8988T (cell line): ENCODE measurements at places on chromosomes 3 and 15.
A peak's percentile ranks its signal among the peaks of the same experiment; 100 is the strongest.

GRCh38 chr3:141255846-141256261 is 24.2 kb downstream of the PXYLP1 start:
- DNase-seq: peak; percentile 38

DNA sequence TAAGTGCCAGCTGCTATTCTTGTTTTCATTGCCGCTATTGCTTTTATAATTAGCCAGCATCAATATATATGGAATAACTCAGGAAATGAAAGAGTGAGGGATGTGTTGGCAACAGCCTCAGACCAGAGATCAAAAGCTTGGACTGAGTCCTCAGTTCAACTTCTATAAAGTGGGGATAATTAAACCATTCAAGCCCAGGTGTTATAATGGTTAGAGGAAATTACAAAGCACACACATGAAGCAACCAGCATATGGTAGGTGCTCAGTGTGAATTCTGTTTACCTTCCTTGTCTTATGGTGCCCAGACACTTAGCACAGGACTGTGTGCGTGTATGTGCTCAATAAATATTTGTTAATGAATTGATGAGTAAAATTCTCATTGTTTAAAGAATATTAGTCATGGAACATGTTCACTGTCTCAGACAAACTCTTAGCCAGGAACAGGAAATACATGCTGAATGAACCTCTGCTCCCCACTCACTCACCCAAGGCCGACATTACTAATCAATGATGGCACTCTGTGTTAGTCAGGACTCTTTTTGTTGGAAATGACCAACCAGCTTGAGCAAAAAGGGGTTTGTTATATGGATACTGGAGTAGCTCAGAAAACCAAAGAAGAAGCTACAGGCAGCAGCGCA is 16.7 kb upstream of the CCDC174 start:
- DNase-seq: no peak

DNA sequence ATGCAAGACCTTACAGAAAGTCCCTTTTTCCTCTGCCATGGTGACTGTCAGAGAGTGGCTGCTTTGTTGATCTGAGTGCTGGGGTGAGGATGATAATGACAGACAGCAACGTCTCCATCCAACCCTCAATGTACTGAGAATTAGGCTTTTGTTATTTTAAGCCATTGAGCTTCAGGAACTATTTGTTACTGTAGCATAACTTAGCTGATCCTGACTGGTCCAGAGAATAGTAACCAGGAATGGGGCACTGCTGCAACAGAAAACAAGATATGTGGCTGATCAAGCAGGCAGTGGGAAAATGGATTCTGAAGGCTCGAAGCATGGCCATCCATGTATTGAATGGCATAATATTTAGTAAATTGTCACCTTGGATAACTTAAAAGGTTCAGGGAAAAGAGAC is 5.2 kb upstream of the KLF13 start:
- DNase-seq: no peak

DNA sequence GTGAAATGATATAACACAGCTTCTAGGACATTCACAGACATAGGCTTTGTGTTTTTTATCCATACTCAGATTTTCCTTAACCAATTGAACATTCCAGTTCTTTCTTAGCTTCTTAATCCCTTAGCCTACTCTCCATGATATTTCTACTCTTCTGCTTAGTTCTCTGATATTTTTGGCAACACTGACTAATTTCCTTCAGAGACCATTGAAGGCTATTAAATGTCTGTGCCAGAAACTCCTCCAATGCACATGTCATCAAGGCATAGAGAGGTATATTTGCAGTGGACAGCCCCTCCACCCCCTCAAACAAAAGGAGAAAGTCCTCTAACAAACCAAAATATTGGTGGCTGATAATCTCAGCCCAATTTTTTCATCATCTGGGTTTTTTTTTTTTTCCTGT is 105.9 kb upstream of the TSC22D2 start:
- no peak for DNase-seq

- no peak for DNase-seq
Measured at GRCh38 chr15:92667287-92667904, 11.8 kb upstream of the FAM174B start.

DNA sequence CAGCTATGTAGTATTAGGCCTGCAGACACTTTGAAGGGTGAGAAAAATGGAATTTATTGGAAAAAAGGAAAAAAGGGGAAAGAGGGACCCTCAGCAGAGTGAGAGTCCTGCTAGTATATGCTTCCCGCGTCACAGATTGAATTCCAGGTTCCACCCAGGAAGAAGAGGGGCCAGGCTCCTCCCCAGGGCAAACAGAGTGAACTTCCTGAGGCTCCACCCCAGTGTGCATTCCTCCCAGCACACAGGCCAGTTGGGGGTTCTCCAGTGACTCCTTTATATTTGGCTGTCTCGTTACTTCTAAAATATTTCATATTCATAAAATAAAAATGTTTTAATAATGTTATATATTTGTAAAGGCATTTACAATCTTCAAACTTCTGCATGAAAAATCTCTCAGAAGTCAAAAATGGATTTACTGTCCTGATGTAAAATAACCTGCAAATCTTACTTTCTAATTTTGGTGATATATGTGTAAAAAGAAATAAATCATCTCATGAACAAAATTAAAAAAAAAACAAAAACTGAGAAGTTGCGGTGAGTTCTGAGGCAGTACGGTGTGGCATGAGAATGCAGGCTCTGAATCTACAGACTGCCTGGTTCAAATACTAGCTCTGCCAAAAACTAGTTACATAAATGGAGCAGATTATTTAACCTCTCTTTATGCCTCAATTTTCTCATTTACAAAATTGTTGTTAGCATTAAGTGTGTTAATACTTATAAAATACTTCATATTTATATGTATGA is 175.8 kb upstream of the P2RY1 start:
- DNase-seq: no peak

DNA sequence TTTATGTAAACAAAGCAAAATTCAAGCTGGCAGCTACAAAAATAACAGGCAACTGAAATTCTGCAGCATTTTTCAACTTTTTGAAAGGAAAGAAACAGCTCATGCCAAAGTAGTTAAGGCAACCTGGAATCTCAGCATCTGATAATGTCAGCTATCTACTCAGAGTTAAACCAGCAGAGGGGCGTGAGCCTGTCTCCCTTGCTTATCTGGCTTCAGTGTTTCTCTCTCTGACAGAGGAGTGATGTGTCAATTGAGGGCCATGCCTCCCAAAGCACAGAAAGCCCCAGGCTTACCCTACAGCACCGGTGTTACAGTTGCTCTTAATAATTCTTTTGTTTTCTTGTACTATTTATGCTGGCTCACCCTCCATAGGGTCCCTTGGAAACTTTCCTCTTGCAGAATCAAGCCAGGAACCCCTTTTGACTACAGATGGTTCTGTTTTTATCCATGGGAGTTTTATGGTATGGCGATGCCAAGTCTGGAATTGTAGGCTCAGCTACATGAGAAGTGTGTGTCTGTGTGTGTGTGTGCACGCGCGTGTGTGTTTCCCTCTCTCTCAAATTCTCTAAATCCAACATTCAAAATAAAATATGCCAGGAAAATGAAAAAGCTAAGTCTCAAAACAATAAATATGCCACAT is 7.3 kb downstream of the TMEM212 start:
- no peak for DNase-seq

DNA sequence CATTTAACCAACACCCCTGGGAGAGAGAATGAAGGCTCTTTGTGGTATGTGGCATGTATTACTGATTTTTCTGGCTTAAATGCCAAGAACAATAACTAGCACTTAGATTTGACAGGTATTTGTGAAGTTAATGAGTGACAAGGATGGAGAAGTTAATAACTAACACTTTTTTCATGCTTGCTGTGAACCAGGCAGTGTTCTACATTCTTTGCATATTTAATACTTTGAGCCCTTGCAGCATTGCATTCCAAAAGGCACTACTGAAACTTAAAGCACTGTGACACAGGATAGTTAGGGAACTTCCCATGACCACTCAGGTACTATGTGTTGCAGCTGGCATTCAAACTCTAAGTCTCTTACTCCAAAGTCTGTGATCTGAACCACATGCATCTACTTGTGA is 650.6 kb downstream of the ZPLD1 start:
- no peak for DNase-seq

GRCh38 chr3:129878355-129878754 is 15.2 kb downstream of the TMCC1 start:
- DNase-seq: no peak

DNA sequence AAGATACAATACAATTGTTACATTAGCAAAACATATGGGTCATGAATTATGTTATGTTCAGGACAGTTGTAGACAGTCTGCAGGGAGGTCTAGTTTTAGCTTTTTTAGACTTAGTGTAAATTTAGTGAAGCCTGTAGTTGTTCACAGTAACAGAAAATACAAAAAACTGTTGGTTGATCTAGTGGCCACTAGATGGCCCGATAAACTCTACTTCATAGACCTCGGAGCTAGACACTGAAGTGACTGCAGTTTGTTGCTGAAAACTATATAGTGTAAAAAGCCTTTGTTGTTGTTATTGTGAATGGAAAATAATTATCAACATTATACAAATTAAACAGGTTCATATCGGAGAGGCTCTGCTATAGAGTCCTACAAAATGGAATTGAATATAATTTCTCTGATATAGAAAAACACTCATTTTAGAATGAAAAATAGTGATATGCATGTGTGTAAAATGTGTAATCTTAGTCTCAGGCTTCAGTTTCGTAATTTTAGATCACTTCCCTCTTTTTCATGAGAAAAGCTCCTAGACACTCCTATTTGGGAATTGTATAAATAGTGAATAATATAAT is 18.3 kb downstream of the MAGEL2 start:
- DNase-seq: no peak

- peak; percentile 76 for DNase-seq
Measured at GRCh38 chr3:50550079-50550736, 17.3 kb downstream of the C3orf18 start.

- no peak for DNase-seq
Measured at GRCh38 chr3:102826636-102827035, 391.8 kb downstream of the ZPLD1 start.

GRCh38 chr15:48176112-48176511 is 2.0 kb downstream of the MYEF2 start:
- DNase-seq: no peak

GRCh38 chr3:123880998-123881561 is 3.1 kb downstream of the MYLK start:
- DNase-seq: no peak

DNA sequence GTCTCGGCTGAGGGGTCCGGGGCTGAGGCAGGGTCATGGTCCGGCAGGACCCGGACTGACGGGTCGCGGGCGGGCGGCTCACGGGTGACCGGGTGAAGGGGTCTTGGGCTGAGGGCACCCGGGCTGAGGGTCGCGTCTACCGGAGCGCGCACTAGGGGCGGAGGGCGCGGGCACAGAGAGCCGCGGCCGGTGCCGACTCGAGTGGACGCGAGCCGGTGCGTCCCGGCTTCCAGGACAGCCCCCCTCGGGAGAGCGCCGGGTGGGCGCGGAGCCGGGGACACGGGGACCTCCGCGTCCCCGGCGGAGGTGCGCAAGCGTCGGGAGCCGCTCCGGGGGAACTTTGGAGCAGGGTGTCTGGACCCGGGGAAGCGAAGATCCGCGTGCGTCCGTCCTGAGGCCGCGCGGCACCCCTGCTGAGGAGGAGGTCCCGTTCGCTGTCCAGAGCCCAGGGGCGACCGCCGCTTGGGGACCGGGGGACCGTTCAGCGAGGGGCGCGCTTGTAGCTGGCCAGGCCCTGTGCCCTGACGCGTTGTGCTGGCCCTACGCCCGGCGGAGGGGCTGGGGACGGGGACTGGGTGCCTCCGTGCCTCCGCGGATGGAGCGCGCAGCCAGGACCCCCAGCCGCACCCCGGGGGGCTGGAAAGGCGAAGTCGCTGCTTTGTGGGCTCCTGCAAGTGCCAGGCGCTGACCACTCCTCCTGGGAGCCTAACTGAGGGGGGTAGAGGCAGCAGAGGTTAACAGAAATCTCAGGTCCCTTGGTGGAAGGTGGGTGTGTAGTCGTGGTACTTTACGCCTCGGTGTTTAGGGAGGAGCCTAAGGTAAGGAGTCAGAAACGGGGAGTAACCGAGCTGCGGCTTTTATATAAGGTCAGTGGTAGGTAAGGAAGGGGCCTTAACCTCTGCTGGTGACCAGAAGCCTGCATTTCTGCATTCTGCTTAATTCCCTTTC is at the start of gene PPARG:
Gene PPARG (plus strand): TSS at position 889 of the 948 bp plus-strand sequence. CDS start 90,642 bp downstream, outside the sequence.
- peak; percentile 38 for DNase-seq

DNA sequence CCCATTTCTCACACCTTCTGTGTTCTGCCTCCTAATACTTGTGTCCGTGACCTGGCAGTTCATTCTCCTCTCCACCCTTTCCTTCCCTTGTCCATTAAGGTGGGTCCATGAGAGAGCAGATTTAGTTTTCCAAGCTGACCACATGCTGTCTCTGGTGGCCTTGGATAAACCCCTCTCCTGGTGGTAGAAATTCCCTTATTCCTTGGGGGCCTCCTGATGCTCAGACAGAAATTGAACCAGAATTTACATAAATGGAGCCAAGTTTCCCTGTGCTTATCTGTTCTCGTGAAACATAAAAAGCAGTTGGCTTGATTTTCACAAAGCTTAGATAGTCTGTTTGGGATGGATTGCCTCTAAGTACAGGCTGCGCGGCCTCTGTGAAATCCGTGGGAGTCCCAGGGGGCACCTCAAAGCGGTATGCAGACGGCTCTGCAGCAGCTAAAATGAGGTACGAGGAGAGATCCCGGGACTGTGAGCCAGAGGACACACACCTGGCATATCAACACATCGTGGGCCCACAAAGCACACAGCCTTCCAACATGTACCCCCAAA is 101.0 kb upstream of the NMNAT3 start:
- no peak for DNase-seq

DNA sequence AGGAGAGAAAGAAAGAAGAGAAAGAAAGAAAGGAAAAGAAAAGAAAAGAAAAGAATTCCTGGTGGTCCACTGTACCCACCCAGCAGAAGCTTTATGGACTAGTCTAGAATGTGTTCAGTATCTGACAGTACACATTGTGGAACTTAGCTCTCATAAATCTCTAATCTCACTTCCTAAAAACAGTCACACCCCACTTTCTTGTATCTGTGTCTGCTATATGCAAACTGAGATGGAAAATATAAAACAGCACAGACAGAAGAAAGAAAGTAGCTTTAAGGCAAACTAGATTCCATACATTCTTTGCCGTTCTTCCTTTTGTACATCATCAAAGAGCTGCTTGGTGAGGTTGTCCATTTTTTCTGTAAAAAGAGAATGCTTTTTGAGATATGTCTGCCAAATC is 41.1 kb upstream of the GNB5 start:
- no peak for DNase-seq
